Transverse colon (tissue), 4 donors: ENCODE measurements at places on chromosomes 12 and 14.
A peak's percentile ranks its signal among the peaks of the same experiment; 100 is the strongest.

GRCh38 chr12:71967211-71967610 lies 28.6 kb downstream of the TPH2 start:
- DNase-seq, result no peak

- no peak for DNase-seq
These were observed 43.2 kb upstream of the FBRSL1 start for GRCh38 chr12:132446633-132447326.

- DNase-seq, result peak; percentile 15
These were observed 69.3 kb downstream of the SERPINA3 start for GRCh38 chr14:94681300-94682060.

GRCh38 chr14:102063808-102064429 lies 22.9 kb downstream of the HSP90AA1 start:
- no peak for DNase-seq

- no peak for DNase-seq
These were observed 56.7 kb downstream of the BCL11B start for GRCh38 chr14:99215277-99215676.

DNA sequence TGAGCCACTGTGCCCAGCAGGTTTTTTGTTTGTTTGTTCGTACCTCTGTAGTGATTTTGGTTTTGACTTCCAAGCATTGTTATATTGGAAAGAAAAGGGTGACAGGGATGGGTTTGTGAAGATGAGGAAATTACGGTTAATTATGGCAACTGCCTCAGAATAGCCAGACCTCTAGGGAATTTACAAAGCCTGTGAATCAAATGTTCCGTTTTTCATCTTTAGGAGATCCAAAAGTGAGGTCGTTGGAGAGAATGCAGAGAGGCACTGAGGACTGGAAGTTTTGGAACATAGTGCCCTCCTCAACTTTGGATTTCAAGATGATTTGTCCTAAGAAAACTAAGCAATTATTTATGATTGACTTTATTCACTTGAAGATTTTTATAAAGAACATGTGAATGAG lies 54.5 kb upstream of the EVL start:
- no peak for DNase-seq
